ENCODE measurements at places on chromosomes 1 and 21. TPM values are rescaled to one million over a fixed set of nuclear protein-coding genes. Genes with fewer than 3 reads are reported as not detected.

Gene OR2L2
- under 0.01 TPM for total RNA-seq

Gene C1orf115
- 4.2 TPM for total RNA-seq

Gene NHLH1
- not detected for total RNA-seq

Gene IFI16
- total RNA-seq, result 93.3 TPM

Gene CD48
- total RNA-seq, result under 0.01 TPM

Gene SLAMF1
- total RNA-seq, result not detected

Gene ARHGEF16
- not detected for total RNA-seq

Gene TMEM240
- total RNA-seq, result 7.2 TPM

Gene MAD2L2
- total RNA-seq, result 86.3 TPM

Gene RGSL1
- not detected for total RNA-seq

Gene LCE3D
- not detected for total RNA-seq

Gene VWA5B1
- total RNA-seq, result not detected

Gene INTS3
- total RNA-seq, result 35.7 TPM

Gene CA6
- not detected for total RNA-seq

Gene KCNA3
- total RNA-seq, result 1.6 TPM

Gene IRF6
- 0.62 TPM for total RNA-seq

Gene LCE2D
- not detected for total RNA-seq

Gene AIRE
- under 0.01 TPM for total RNA-seq

Gene BCAN
- 0.11 TPM for total RNA-seq

Gene ERG
- 0.11 TPM for total RNA-seq

Gene ELF3
- under 0.01 TPM for total RNA-seq

Gene HES3
- not detected for total RNA-seq

Gene SGIP1
- total RNA-seq, result 48.0 TPM

Gene ASAP3
- 23.6 TPM for total RNA-seq

Gene EPHA8
- not detected for total RNA-seq

Gene PADI3
- not detected for total RNA-seq

Gene KIF26B
- total RNA-seq, result 24.1 TPM

Gene MYCL
- 0.37 TPM for total RNA-seq

Gene EXOC8
- 19.1 TPM for total RNA-seq

Gene THEM5
- not detected for total RNA-seq

Gene BNIPL
- 0.11 TPM for total RNA-seq

Gene TMEM82
- not detected for total RNA-seq

Gene TCP10L
- total RNA-seq, result under 0.01 TPM

All from uterine smooth muscle cell (primary cell).